ENCODE measurements at places on chromosomes 3 and 15.

- no peaks in the 10 kb centered on the region for H3K4me1 ChIP-seq
- no peak overlapping the region for H3K27ac ChIP-seq
- no peak for DNase-seq
- no peak overlapping the region for H3K4me3 ChIP-seq
Measured at GRCh38 chr15:52844823-52845222, 54.7 kb upstream of the ONECUT1 start.

DNA sequence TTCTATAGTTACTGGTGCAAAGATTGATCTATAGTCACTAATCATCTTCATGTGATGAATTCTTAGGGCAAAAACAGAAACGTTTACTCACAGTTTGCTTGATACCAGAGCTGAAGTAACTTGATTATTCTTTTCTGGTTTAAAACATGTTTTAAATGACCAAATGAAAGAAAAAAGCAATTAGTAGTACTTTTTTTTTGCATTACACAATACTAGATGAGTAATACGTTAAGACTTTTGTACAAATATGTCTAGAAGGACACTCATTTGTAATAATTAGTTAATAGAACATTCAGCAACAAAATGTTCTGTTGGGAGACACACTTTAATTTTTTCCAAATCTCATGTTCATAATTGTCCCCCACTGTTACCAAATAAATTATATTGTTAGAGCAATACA lies 523.2 kb downstream of the SOX2 start:
- no peak overlapping the region for H3K27ac ChIP-seq
- DNase-seq = no peak
- H3K27me3 ChIP-seq = no peaks in the 10 kb centered on the region

- H3K36me3 ChIP-seq = no peaks in the 10 kb centered on the region
- H3K4me1 ChIP-seq = peaks cover 17% of the 10 kb centered on the region
- no peak overlapping the region for H3K4me3 ChIP-seq
- no peak for DNase-seq
- no peak overlapping the region for H3K27ac ChIP-seq
Measured at GRCh38 chr3:106827515-106828213, 549.6 kb upstream of the CCDC54 start.

GRCh38 chr3:21785765-21786437 lies 34.9 kb upstream of the ZNF385D start:
- peak overlapping the region; percentile 45 for H3K27ac ChIP-seq
- no peak for DNase-seq
- H3K4me1 ChIP-seq = no peaks in the 10 kb centered on the region
- no peaks in the 10 kb centered on the region for H3K36me3 ChIP-seq

DNA sequence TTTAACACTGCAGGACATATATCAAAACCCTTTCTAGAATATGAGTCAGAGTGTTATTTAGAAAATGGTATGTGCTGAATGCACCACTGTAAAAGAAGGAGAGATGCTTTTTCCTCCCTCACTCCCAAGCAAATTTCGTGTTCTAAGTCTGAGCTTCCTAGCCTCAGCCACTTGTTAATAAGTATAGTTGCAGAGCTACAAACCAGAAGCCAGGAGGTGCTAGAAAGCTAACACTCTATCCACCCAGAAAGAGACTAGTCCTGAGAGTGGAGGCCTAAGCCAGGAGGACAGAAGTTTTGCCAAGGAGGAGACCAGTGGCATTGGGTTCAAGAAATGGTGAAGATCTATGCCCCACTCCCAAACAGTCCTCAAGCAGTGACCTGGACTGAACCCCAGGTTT lies 40.5 kb upstream of the GYG1 start:
- no peaks in the 10 kb centered on the region for H3K27me3 ChIP-seq
- H3K36me3 ChIP-seq = no peaks in the 10 kb centered on the region
- no peaks in the 10 kb centered on the region for H3K4me1 ChIP-seq
- no peak for DNase-seq
